Activated naive CD4-positive, alpha-beta T cell treated with Interleukin-2 at 50 U/mL for 16 hours (primary cell): ENCODE measurements at places on chromosomes 13 and 19.

GRCh38 chr13:97307882-97308624 lies 85.9 kb downstream of the MBNL2 start:
- DNase-seq = no peak

GRCh38 chr13:101291206-101291605 lies 125.1 kb downstream of the NALCN start:
- no peak for DNase-seq

- DNase-seq = peak; percentile 46
These were observed 477 bp downstream of the LNX2 start for GRCh38 chr13:27619728-27620376.

DNA sequence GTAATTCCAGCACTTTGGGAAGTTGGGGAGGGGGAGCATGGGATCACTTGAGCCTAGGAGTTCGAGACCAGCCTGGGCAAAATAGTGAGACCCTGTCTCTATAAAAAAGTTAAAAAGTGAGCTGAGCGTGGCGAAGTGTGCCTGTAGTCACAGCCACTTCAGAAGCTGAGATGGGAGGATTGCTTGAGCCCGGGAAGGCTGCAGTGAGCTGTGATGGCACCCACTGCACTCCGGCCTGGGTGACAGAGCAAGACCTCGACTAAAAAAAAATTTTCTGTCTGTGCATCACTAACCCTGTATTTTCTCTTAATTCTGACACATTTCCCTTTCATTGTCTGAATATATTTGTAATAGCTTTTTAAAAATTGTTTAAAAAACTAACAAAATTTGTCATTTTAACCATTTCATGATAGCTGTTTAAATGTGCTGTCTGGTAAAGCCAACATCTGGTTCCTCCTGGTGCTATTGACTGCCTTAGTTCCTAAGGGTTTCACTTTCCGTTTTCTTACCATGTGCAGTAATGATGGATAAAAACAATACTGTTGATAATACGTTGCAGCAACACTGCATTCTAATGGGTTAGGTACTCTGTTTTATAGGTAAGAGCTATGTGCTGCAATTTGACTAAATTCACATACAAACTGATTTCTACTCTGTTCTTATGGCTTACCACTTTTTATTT lies 29.7 kb downstream of the LATS2 start:
- no peak for DNase-seq

GRCh38 chr13:41403983-41404382 lies 53.4 kb upstream of the RGCC start:
- no peak for DNase-seq

- DNase-seq = no peak
These were observed 30.1 kb downstream of the TMEM255B start for GRCh38 chr13:113789167-113789566.

GRCh38 chr19:13887517-13887916 lies 10.6 kb downstream of the NANOS3 start:
- DNase-seq = no peak

DNA sequence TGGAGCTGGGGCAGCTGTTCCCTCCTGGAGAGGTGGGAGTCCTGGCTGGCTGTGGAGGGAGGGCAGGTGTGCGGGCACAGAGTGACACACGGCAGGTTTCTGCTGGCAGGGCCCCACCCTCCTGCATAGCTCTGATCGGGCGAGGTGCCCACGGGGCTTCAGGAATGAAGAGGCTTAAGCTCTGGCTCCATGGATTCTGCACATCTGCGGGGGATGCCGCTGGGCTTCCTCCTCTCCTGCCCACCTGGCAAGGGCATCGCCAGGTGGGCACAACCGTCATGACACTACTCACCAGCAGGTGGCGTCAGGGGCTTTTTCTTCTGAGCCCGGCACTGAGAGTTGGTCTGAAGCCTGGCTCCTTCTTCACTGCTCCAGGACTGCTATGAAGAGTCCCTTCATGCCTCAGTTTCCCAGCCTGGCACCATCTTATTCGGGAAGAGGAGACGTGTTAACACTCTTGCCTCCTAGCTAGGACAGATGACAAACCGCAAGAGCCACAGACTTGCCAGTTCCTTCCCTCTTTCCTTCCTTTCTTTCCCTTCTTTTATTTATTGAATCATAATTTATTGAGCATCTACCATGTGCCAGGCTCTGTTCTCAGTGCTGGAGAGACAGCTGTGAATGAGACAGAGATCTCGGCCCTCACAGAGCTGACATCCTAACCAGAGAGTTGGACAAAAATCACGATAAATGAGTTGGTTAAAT lies 15.2 kb upstream of the PAK4 start:
- peak; percentile 82 for DNase-seq

DNA sequence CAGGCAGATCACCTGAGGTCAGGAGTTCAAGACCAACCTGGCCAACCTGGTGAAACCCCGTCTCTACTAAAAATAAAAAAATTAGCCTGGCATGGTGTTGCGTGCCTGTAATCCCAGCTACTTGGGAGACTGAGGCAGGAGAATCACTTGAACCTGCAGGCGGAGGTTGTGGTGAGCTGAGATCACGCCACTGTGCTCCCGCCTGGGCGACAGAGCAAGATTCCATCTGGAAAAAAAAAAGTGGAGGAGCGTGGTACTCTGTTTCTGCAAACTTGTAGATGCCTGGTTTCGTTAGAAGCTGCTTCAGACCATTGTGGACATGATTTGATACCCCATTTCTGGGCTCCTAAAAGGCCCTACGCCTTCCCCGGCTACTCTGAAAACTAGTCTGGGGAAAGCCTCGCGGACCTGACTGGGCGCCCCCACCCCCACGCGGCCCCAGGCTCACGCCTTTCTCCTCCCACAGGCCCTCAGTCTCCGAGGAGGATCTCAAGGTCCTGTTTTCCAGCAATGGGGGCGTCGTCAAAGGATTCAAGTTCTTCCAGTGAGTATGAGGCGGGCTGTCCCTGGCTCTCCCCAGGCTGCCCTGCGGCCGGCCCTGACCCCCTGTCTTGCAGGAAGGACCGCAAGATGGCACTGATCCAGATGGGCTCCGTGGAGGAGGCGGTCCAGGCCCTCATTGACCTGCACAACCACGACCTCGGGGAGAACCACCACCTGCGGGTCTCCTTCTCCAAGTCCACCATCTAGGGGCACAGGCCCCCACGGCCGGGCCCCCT lies 11.5 kb downstream of the PLPPR3 start:
- DNase-seq = no peak

DNA sequence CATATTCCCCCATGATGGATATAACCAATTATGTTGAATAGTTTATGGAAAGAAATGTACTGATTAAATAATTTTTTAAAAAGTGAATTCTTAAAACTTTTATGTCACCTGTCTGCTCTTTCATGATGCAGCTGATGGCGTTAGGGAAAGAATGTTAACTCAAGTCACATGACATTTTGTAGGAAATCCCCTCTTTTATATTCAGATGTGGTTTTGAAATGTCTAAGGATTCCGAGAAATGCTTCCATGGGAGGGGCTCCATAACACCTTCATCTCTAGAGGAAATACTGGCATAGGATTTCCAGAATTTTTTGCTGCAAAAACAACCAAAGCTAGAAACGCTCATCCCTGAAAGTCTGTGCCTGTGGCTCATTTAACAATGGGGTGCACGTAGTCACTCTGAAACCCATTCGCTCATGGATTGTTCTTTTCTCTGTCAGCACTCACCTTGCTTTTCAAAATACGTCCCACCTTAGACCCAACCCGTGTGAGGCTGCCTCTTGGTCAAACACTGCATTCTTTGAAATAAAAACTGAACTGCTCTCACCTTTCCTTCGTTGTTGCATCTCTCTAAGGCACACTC lies 288.9 kb downstream of the SHISA2 start:
- DNase-seq = no peak

GRCh38 chr13:80251403-80251802 lies 89.5 kb downstream of the SPRY2 start:
- no peak for DNase-seq

GRCh38 chr13:111531505-111531904 lies 211.1 kb downstream of the TEX29 start:
- no peak for DNase-seq

DNA sequence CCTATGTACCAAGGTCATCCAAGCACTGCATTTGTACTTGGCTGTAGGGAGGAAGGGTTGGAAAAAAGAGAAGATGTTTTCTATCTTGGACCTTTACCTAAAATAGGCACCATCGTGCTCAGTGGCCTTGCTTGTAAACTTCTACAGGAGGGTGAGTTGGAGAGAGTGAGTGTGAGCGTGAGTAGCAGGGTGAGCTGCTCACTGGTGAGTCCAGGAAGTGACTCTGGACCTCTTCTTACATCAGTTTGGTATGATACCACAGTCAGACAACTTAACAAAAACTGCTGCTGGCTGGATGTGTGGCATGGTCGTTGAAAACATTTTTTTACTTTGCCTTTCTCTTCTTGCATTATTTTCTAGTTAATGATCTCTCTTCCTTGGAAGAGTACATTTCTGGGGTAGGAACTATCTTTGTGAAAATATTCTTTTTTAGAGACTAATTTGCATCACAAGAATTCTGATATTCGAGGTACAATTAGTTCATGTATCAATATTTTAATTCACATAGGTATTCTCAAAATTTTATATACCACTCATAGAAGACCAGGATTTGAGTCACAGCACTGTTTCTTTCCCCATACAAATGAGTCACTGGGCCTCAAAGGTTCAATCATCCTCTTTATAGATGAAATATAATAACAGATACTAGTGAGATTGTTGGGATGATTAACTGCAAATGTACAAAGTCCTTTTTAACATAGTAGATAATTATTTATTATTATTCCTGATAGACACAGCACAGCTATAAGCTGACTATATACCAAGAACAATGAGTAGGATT lies 651 bp downstream of the SERPINE3 start:
- DNase-seq = no peak

GRCh38 chr13:91459485-91459884 lies 61.1 kb downstream of the GPC5 start:
- no peak for DNase-seq

GRCh38 chr13:112980434-112980833 lies 11.4 kb downstream of the MCF2L start:
- DNase-seq = no peak

- DNase-seq = no peak
These were observed 134.6 kb upstream of the ARGLU1 start for GRCh38 chr13:106702505-106702904.

GRCh38 chr13:113393226-113393562 lies 29.3 kb upstream of the GRTP1 start:
- no peak for DNase-seq

DNA sequence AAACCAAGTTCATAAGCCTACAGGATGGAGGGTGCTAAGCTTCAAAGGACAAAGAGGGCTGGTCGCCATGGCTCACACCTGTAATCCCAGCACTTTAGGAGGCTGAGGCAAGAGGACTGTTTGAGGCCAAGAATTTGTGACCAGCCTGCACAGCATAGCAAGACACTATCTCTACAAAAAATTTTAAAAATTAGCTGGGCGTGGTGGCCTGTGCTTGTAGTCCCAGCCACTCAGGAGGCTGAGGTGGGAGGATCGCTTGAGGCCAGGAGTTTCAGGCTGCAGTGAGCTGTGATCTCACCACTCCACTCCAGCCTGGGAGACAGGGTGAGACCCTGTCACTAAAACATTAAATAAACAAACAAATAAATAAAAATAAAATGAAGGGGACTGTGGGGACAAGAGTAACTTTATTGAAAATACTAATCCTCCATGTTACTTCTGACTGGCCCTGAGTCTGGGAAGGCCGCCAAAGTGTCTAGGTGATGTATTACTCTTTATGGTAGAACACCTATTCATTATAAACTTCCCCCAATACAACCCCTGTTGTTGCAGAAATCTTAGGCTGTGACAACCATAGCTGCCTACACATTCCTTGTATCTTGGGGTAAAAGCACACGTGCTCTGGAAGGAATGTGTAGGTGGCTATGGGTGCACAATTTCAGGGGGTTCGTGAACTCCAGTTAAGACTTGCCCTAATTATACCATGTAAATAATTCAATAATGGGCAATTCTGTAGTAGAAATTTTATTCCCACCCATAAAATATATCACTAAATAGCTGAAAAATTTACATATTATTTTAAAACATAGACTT lies 14.6 kb upstream of the URAD start:
- DNase-seq = no peak

- no peak for DNase-seq
These were observed 98.6 kb downstream of the RBM26 start for GRCh38 chr13:79307433-79307861.

- DNase-seq = no peak
These were observed 289.9 kb downstream of the MYO16 start for GRCh38 chr13:108919036-108919907.

- no peak for DNase-seq
These were observed 1.3 kb upstream of the DOCK9 start for GRCh38 chr13:98979012-98979660.

DNA sequence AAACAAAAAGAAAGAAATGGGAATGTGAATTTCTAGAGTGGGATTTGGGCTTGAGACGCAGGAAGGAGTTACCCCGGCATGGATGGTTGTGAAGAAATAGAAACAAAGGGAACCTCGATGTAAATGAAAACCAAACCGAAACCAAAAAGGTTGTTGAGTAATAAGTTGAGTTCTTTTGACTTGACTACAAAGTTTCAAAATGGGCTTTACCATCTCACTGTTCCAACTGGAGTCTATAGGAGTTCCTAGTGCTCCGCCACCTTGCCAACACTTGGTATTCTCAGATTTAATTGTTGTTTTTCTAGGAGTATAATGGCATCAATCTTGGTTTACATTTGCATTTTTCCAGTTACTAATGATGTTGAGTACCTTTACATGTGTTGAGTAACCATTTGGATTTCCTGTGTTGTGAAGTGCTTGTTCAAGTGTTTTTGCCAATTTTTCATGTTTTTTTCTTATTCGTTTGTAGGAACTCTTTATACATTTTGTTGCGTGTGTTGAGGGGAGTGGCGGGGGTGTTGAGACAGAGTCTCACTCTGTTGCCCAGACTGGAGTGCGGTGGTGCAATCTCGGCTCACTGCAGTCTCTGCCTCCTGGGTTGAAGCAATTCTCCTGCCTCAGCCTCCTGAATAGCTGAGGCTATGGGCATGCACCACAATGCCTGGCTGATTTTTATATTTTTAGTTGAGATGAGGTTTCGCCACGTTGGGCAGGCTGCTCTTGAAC lies 9.2 kb downstream of the UBE2S start:
- no peak for DNase-seq

GRCh38 chr19:9981406-9982260 lies 28.7 kb downstream of the COL5A3 start:
- no peak for DNase-seq

GRCh38 chr19:18869781-18870530 lies 26.0 kb downstream of the CERS1 start:
- no peak for DNase-seq

DNA sequence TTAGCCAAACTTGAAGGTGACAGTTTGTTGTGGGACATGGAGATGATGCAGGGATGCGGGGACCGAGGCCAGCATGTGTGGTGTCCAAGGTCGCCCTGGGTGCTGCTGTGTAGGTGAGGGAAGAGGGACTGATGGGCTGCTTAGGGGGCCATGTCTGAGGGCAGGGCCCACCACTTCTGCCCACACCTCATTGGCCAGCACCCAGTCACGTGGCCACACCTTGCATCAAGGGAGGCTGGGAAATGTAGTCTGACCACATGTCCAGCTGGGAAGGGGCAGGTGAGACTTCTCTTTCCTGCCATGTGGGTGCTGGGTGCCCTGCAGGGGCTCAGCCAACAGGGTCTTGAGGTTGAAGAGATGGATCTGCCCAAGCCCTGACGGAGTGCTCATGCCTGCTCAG lies 88.9 kb downstream of the KDM4B start:
- DNase-seq = no peak

- no peak for DNase-seq
These were observed 13.4 kb upstream of the NALCN start for GRCh38 chr13:101429733-101430132.

- no peak for DNase-seq
These were observed 786.6 kb upstream of the SLITRK6 start for GRCh38 chr13:86585835-86586234.

GRCh38 chr19:57245066-57245465 lies 4.6 kb downstream of the ZNF805 start:
- DNase-seq = no peak
